ENCODE measurements at places on chromosomes 4 and X. TPM values are rescaled to one million over a fixed set of nuclear protein-coding genes. Genes with fewer than 3 reads are reported as not detected.

DNA sequence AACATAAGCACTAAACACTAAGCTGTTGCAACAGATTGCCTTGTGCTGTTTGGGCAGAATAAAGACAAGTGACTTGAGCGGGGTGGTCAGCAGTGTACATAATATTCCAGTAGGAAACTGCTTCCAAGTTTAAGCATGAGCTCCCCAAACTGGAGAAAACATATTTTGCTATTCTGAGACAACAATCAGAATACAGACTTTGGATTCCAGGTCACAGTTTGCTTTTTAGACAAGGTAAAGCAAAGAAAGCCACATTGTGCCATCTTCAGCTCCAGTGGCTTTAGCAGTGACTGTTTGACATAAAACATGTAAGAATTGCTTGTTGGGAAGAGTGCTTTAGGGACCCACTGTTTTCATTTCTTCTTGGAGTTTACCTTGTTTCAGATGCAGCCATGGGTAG is 136.0 kb downstream of the FNIP2 start:
- H3K4me1 ChIP-seq = no peaks in the 10 kb centered on the region
- H3K4me3 ChIP-seq = no peak overlapping the region
- no peak for DNase-seq
- H3K36me3 ChIP-seq = peaks cover 15% of the 10 kb centered on the region

TCEAL2 gene
- total RNA-seq = 0.09 TPM

GRCh38 chr4:124230268-124230667 is 482.3 kb downstream of the ANKRD50 start:
- no peaks in the 10 kb centered on the region for H3K36me3 ChIP-seq
- no peaks in the 10 kb centered on the region for H3K4me1 ChIP-seq
- no peaks in the 10 kb centered on the region for H3K27me3 ChIP-seq
- no peak for DNase-seq
- no peak overlapping the region for H3K4me3 ChIP-seq

DNA sequence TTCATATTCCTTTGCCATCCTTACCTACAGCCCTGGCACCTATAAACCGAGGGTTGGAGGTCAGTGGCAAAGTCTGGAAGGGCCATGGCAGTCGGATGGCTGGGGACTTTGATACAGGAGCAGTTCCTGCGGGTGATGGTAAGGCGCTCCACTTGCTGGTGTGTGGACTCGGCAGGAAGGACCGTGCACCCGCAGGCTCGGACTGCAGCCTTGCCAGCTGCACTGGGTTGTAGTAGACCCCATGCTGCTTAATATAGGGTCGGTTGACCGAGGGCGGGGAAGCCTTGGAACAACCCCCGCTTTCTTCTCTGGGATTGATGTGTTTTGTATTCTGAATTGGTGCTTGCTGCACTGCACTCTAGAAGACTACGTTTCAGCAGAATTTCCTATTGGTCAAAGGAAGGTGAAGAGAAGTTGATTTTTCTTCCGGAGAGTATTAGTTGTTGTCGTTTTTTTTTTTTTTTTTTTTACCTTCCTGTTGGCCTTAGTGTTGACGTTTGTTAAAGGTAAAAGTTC is 638 bp downstream of the BLTP1 start:
- peaks cover 4% of the 10 kb centered on the region for H3K36me3 ChIP-seq
- H3K4me3 ChIP-seq = peak overlapping the region; percentile 75
- H3K4me1 ChIP-seq = peaks cover 3% of the 10 kb centered on the region
- peak; percentile 41 for DNase-seq
- peak overlapping the region; percentile 77 for H3K27ac ChIP-seq

- H3K27ac ChIP-seq = no peak overlapping the region
- no peaks in the 10 kb centered on the region for H3K4me1 ChIP-seq
- no peak for DNase-seq
- peaks cover 19% of the 10 kb centered on the region for H3K36me3 ChIP-seq
Observed at GRCh38 chr4:94262163-94263016, 54.7 kb downstream of the SMARCAD1 start.

- H3K27ac ChIP-seq = no peak overlapping the region
- no peak overlapping the region for H3K4me3 ChIP-seq
- no peaks in the 10 kb centered on the region for H3K36me3 ChIP-seq
- no peaks in the 10 kb centered on the region for H3K27me3 ChIP-seq
- no peaks in the 10 kb centered on the region for H3K4me1 ChIP-seq
- no peak for DNase-seq
Observed at GRCh38 chr4:156194896-156195295, 241.2 kb upstream of the CTSO start.

DNA sequence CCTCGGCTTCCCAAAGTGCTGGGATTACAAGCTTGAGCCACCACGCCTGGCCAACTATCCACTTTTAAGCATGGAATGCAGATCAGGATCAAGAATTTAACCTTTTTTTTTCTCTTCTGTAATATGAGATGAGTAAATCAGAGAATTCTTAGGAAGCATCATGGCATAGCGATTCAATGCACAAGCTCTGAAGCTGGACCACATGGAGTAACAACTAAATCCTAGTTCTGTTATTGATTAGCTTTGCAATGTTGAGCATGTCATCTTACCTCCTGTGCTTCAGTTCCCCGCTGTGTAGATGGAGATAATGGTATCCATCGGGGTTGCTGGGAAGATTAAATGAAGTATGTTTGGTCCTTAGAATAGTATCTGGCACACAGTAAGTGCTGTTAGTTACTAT is 1.9 kb upstream of the SNX25 start:
- H3K27me3 ChIP-seq = peaks cover 33% of the 10 kb centered on the region
- peaks cover 25% of the 10 kb centered on the region for H3K4me1 ChIP-seq
- H3K27ac ChIP-seq = no peak overlapping the region
- DNase-seq = no peak
- H3K36me3 ChIP-seq = no peaks in the 10 kb centered on the region

DNA sequence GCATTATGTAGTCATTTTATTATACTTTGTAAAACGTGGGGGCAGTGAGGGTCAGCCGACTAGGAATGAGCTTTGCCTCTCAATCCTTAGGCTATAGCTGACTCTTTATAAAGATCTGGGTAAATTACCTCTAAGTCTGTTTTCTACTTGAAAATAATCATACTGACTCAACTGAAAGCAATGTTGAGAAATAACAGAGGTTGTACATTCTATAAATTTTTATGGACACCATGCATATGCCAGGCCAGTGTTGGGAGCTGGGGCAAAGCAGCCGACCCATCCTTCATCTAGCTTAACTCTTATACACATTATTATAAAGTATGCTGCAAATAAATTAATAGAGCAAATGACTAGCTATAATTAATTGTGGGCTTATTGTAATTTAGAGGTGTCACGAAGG is 2.2 kb upstream of the DCUN1D4 start:
- peaks cover 11% of the 10 kb centered on the region for H3K4me1 ChIP-seq
- peaks cover 22% of the 10 kb centered on the region for H3K27me3 ChIP-seq
- H3K4me3 ChIP-seq = no peak overlapping the region
- no peak for DNase-seq

ASB9 gene
- total RNA-seq = 4.9 TPM

- no peak overlapping the region for H3K4me3 ChIP-seq
- DNase-seq = no peak
- no peak overlapping the region for H3K27ac ChIP-seq
- no peaks in the 10 kb centered on the region for H3K4me1 ChIP-seq
Observed at GRCh38 chr4:142347241-142347640, 498.9 kb downstream of the INPP4B start.

DNA sequence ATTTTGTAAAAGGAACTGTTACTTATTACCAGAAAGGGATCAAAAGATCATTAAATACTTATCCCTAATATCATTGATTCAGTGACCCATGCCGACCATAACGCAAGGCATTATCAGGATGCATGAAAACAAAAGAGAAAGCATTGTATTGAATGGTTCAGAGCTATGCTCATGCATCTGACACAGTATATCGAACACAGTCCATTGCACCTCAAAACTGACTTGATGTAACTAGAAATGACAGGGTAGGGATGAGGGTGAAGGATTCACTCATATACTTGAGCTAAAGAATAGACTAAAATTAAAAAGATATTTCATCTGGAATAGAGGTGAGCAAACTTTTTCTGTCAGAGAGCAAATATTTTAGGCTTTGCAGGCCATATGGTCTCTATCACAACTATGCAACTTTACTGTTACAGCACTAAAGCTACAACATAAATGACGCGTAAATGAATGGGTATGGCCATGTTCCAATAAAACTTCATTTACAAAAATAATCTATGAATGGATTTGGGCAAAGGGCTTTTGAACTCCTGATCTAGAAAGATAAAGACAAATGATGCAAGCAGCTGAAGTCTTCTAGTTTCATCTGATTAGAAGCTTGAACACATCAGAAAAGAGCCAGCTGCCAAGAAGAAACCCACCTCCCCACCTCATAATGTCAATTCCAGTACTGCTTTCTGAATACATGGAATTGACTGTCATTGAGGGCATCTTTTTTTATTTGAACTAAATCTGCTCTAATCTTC is 12.9 kb upstream of the SPP1 start:
- no peak overlapping the region for H3K27ac ChIP-seq
- no peaks in the 10 kb centered on the region for H3K4me1 ChIP-seq
- no peak for DNase-seq
- H3K4me3 ChIP-seq = no peak overlapping the region
- no peaks in the 10 kb centered on the region for H3K27me3 ChIP-seq
- H3K36me3 ChIP-seq = no peaks in the 10 kb centered on the region

EGFL6 gene
- 2.4 TPM for total RNA-seq

DNA sequence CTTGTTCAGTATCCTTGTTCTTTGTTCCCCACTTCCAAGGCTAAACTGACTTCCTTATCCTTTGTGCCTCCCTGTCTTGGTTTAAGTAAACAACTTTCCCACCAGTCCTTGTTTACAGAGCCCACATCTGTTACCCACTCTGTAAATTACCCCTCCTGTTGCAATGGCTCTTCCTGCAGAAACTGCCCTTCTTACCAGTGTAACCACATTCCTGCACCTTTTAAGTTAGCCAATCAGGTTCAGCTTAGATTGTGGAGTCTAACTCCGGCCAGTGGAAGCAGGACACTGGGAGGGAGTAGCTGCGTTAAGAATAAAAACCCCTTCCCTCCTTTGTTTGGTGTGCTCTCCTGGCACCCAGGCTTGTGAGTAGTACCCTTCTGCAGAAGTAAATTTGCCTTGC is 360.9 kb downstream of the PRDM5 start:
- H3K27me3 ChIP-seq = no peaks in the 10 kb centered on the region
- no peaks in the 10 kb centered on the region for H3K36me3 ChIP-seq
- no peak overlapping the region for H3K4me3 ChIP-seq
- H3K4me1 ChIP-seq = no peaks in the 10 kb centered on the region
- H3K27ac ChIP-seq = no peak overlapping the region
- DNase-seq = no peak

DNA sequence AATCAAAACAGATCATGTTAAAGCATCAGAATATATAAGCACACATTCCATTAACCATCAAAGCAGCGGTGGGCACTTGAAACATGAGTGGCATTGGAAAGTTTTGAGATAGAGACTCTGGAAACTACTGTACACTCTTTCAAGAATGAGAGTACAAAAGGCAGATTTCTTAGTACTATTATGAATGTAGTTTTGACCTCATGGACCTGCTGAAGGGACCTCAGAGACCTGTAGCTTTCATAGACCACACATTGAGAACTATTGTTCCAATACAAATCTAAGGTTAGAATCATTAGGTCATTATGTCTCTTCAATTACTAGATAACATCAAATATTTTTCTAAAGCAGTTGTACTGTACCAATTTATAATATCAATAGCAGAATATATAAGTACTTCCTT is 283.6 kb downstream of the RPA4 start:
- DNase-seq = no peak
- no peak overlapping the region for H3K27ac ChIP-seq
- H3K27me3 ChIP-seq = no peaks in the 10 kb centered on the region
- H3K4me1 ChIP-seq = no peaks in the 10 kb centered on the region
- no peak overlapping the region for H3K4me3 ChIP-seq
- H3K36me3 ChIP-seq = no peaks in the 10 kb centered on the region

DNA sequence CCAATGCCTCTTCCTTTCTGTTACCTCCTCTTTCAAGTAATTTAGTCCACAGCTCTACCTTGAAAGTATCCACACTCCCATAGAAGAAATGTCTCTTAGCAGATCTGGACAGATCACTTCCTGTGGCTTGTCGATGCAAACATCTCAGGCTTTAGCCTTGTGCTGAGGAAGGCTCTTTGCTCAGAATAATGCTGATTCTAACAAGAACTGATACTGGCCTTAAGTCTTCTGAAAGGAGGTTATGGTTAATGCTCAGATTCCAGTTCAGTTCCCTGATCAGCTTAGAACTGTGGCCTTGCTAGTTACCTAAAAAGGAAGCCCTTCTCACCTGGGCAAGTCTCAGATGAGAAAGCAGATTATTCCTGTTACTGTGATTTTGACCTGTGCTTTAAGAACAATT is 230.1 kb upstream of the FAT4 start:
- no peak for DNase-seq
- H3K27ac ChIP-seq = no peak overlapping the region
- H3K4me3 ChIP-seq = no peak overlapping the region
- no peaks in the 10 kb centered on the region for H3K27me3 ChIP-seq
- H3K36me3 ChIP-seq = no peaks in the 10 kb centered on the region

DNA sequence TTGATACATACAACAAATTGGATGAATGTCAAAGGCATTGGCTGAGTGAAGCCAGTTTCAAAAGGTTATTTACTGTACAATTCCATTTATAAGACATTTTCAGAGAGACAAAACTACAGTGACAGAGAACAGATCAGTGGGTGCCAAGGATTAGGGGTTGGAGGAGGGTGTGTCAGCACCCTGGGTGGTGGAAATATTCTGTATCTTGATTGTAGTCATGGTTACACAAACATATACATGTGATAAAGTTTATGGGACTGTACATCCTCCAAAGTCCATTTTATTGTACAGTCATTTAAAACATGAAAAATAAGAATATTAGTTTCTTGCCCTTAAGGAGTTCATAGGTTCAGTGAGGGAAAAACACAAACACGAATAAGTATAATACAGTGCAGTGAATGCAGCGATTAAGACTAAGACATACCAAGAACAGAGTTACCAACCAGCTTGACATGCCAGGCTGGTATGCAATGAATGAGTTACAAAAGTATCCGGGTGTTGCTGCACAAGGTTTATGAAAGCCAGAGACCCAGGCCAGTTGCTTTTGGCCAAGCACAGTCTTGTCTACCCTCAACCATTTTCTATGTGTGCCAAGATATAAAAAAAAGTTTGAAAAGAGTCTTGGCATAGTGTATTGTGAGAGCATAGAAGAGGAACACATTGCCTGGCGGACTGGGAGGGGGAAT is 123.6 kb downstream of the MSL3 start:
- no peaks in the 10 kb centered on the region for H3K27me3 ChIP-seq
- H3K36me3 ChIP-seq = no peaks in the 10 kb centered on the region
- H3K4me1 ChIP-seq = no peaks in the 10 kb centered on the region
- no peak overlapping the region for H3K27ac ChIP-seq

GRCh38 chr4:57591073-57591472 is 480.9 kb upstream of the IGFBP7 start:
- no peak overlapping the region for H3K4me3 ChIP-seq
- DNase-seq = no peak
- H3K27me3 ChIP-seq = no peaks in the 10 kb centered on the region
- no peaks in the 10 kb centered on the region for H3K4me1 ChIP-seq
- no peaks in the 10 kb centered on the region for H3K36me3 ChIP-seq
- H3K27ac ChIP-seq = no peak overlapping the region

NCAPG gene
- 60.5 TPM for total RNA-seq

DNA sequence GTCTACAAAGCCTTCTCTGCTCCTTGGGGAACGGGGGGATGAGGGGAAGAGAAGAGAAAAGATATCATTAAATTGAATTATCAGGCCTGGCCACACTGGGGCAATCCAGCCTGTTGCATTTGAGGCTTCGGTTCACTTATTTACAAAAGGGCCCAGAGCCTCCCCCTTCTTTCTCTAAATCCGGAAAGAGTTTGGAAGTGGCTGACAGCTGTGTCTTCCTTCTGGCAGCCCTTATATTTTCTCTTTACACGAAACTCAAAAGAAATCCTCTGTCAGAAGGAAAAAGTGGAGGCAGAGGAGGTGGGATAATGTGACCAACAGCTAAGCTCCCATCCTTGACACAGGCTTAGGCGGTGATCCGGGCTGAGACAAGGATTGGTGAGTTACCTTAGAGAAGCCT is 158.3 kb upstream of the TAPT1 start:
- no peaks in the 10 kb centered on the region for H3K27me3 ChIP-seq
- H3K4me3 ChIP-seq = no peak overlapping the region
- no peaks in the 10 kb centered on the region for H3K4me1 ChIP-seq
- H3K27ac ChIP-seq = no peak overlapping the region

DUX4 gene
- total RNA-seq = not detected

Measured in thymus (tissue), 14 donors.